T-helper 2 cell treated with Interferon-gamma antibody and Interleukin-4, amounts not matched to agents 5 μg/mL and 100 μg/mL, for 36 hours (primary cell): ENCODE measurements at places on chromosomes 2 and 18.

DNA sequence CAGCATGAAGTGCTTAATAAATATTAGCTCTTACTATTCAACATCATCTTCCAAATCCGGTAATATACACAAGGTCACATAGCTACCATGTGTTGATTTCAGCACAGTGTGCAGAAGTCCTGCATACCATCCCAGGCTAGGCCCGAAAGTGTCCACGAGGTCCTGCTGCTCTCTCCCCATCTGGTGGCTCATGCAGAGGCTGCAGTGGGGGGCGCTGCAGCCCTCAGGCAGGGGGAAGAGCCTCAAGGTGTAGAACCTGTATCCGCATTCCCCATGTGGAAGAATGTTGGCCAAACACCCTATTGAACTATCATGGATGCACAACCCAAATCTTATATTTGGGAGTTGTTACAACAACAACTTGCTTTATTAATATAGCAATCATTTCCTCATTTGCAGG is 88.5 kb downstream of the ST6GAL2 start:
- DNase-seq = no peak

- DNase-seq = no peak
Measured at GRCh38 chr2:86704459-86704971, 15.6 kb upstream of the RMND5A start.

DNA sequence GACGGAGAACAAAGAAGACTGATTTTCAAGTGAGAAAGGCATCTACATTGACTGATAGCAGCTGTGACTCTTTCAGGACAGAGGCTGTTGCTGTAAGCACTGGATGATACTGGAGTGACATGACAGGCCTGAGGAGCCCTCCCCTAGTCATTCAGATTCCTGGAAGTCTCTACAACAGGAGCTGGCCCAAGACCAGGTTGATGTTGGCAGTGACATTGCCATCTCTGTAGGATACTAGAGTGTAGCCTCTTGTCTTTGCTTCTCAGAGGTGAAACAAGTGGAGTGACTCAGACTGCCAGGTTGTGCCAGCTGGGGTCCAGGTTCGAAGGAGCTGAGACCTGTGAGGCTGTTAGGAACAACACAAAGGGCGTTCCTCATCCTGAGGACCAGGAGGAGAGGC is 44.7 kb upstream of the SH3RF3 start:
- DNase-seq = no peak

- DNase-seq = no peak
Measured at GRCh38 chr2:197596766-197597165, 78.6 kb downstream of the RFTN2 start.

- DNase-seq = no peak
Measured at GRCh38 chr2:206211657-206212255, 52.1 kb downstream of the EEF1B2 start.

DNA sequence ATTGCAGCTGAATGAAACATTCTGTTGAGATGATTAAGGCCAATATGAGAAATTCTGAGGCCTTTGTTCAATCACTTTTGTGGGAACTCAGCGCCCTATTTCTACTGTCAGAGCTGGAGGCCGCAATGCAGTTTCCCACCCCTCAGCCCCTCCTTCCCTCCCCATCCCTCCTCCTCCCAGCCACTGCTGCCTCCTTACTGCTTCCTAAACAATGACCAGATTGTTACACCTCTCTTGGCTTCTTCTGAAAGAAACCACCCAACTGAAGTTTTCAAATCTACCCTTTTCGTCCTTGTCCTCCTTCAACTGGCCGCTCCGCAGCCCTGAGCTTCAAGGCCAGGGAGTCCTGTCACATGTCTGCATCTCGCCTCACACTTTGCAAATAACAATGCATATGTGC is 36.7 kb upstream of the MAPK4 start:
- no peak for DNase-seq

DNA sequence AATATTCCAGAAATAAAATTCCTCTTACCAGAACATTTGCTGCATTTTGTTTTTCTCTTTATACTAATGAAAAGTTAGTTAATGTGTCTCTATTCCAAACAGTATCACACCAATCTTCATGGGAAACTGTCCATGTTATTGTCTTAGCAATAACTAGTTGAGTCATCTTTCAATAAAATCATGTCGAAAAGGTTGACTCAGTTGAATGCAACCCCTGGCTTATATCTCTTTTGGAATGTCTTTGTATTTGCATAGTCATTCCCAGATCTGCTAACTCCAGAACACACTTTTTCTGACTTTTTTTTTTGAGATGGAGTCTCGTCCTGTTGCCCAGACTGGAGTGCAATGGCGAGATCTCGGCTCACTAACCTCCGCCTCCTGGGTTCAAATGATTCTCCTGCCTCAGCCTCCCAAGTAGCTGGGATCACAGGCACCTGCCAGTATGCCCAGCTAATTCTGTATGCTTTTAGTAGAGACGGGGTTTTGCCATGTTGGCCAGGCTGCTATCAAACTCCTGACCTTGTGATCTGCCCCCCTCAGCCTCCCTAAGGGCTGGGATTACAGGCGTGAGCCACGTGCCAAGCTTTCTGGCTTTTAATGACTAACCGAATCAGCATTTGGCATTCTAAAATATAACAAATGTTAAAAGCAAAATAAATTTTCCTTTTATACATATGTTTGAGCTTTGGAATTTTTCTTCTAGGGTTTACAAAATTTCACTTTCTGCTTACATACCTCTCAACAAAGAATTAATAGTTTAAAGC is 133.2 kb upstream of the GULP1 start:
- no peak for DNase-seq

DNA sequence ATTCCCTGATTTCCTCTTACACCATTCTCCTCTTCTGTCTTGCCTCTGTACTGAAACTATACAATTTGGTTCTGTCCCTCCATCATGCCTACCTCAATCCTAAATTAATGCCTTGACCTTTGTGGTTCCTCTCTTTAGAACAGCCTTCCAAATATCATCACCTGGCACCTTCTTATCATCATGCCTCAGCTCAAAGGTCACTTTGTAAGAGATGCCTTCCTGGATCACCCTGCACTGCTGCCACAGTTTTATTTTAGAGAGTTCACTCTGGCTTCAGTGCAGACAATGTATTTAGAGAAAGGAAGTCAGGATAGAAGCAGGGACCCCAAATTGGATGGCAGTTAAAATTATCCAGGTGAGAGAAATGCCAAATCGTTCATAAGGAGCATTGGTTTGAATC is 64.5 kb downstream of the LRRTM4 start:
- DNase-seq = no peak

DNA sequence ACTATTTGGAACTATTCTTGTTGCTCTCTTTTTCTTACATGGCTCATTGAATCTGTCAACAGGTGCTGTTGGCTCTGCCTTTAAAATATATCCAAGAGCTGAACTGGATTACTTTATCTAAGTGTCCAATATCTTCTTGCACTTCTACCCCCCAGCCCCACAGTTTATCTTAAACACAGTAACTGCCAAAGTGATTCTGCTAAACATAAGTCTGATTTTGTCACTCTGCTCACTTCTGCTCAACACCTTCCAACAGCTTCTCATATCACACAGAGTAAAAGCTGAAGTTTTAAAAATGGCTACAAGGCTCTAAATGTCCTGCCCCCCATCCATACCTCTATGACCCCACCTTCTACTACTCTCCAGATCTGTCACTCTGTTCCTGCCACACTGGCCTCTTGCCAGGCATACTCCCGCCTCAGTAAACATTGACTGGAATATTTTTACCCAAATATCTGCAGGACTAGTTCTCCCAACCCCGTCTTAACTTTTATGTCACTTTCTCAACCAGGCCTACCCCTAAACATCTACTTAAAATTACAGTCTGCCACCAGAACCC is 130.7 kb downstream of the CCDC148 start:
- DNase-seq = no peak

DNA sequence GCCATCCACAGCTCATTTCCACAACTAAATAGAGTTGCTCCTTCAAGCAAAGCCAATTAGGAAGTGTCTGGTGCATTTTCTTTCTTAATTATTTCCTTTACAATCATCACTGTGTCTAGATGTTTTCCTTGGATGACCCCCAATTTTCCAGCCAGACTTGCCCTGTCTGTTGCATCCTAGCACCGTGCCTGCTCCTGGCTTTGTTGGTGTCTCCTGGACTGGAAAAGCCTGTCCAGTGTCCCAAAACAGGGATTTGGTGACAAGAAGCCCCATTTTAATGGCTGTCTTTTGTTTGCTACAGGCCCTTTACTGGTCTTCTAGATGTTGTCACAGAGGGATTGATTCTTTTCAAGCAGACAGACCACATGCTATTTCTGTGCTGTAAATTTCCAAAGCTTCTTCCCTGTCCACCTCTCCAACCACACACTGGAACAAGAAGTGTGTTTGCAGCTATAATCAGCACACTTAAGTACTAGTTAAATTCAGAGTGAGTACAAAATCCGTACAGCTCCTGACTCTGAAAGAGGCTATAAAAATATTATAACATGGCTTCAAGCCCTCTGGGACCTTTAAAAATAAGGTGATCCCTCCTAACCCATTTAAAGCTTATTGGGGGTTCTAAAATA is 38.4 kb downstream of the RNF144A start:
- no peak for DNase-seq

- no peak for DNase-seq
Measured at GRCh38 chr2:105800036-105800713, 55.5 kb downstream of the NCK2 start.

DNA sequence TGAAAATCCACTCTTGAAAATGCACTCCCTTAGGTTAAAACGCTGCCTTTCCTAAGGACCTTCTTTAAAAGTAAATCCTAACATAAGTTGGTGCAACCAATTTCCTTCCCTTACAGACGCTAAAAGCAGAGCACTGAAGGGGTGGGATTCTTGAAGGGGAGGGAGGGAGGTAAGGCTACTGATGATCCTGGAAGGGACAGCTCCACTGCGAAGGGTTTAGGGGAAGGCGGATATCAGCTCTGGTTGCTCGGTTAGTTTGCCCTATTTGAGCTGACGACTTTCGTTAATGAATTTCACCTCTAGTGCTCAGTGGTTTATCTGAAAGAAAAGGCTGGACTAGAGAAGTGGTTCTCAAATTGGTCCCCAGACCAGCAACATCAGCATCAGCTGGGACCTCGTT is 49.7 kb upstream of the SIGLEC15 start:
- no peak for DNase-seq

DNA sequence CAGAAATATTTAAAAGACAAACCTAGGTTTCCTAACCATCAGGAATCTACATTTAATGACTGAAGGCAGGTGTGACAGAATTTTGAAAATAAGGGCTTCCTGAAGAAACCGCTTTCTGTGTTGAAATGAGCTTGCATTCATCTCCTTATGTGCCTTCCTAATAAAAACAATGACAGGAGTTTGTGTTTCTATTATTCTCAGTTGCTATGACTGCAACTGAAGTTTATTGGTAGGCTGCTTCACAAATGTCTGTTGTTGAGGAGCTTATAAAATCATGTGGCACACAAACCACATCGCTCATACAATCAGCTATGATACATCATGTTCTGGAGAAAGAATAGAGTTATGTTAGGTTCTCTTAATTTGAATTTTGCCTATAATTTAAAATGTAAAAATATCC is 362.7 kb upstream of the SLC8A1 start:
- no peak for DNase-seq

DNA sequence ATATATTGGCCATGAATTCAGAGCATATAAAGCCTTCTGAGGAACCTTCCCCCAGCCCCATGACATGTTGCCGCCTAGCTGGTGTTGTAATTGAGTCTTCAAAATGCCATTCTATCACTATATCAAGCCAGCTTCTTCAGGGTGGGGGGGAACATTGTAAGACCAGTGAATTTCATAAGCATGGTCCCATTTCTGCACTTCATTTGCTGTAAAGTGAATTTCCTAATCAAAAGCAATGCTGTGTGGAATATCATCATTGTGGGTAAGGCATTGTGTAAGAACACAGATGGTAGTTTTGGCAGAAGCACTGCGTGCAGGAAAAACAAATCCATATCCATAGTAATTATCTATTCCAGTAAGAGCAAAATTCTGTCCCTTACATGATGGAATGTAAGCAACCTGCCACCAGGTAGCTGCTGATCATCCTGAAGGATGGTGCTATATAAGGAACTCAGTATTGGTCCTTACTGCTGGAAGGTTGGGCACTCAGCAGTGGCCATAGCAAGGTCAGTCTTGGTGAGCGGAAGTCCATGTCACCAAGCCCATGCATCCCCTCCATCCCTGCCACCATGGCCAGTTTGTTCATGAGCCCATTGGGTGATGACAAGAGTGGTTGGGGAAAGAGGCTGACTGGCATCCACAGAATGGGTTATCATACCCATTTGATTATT is 159.4 kb downstream of the COPS8 start:
- no peak for DNase-seq

- DNase-seq = no peak
Measured at GRCh38 chr18:40949114-40949950, 1005.7 kb upstream of the PIK3C3 start.

GRCh38 chr2:230925879-230926765 is 1.1 kb upstream of the GPR55 start:
- DNase-seq = peak; percentile 40

DNA sequence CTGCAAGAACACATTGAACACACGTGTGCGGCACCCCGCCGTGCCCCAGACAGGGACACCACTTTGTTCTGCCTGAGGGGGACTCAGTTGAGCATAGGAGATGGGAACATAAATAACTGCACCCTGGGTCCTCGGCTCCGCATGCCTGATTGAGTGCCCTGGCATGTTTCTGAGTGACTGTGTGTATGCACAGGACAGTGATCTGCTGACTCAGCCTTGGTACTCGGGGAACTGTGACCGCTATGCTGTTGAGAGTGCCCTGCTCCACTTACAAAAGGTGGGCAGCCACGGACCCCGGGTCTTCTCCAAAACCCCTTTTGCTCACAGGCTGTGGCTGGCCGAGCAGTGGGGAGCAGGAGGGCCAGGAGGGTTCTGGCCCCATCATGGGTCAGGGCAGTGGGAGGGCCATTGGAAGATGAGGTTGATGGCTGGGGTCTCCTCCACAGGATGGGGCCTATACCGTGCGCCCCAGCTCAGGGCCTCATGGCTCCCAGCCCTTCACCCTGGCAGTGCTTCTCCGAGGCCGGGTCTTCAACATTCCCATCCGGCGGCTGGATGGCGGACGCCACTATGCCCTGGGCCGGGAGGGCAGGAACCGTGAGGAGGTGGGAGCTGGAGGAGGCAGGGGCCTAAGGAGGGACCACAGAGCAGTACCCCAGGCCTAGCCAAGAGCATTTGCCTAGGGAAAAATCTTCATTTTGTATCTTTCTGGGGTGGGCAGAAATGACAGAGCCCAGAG is 16.9 kb downstream of the SH2D6 start:
- DNase-seq = no peak

GRCh38 chr2:182186132-182186735 is 200.6 kb downstream of the PPP1R1C start:
- no peak for DNase-seq

DNA sequence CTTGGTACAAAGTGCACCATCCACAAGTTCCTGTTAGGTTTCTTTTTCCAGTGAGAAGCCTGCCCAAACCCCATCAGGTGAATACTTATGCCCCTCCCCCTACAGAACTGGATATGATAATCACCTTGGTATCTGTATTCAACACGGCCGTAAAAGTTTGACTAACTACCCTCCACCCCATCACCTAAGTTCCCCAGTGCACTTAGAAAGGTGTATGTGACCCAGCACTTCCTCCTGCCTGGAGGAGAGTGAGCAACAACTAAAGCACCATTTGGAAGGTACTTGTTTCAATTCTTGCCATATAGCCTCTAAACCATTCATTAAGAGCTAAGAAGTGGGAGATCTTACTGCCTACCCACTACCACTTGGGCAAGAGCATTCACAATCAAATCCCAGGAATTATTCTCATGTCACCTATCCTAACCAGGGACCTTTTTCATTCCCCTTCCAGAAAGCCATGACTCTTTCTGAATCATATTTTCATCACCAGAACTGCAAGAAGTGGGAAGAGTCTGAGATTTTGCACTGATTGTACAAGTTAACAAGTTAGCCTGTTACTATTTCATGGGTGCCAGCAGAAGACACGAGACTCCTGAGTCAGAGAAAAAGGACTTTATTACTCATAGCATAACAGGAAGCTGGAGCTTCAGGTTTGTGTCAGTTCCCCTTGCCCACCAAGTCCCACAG is 53.5 kb upstream of the NDUFV2 start:
- DNase-seq = no peak
